ENCODE measurements at places on chromosomes 13 and 19.

DNA sequence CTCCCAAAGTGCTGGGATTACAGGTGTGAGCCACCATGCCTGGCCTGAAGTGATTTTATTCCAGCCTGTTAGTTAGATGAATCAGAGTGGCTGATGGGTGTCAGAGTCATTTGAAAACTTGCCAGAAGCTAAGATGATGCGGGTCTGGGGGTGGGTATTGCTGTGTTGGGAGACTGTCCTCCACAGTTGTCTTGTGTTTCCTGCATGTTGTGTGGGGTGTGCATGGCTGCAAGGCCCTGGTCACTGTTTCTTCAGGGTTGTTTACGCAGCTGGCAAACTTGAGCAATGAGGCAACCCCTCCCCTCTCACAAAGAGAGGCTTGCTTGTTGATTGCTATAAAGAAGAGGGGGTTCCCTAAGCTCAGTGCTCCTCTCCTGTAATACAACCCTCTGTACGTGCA, 71.8 kb downstream of the TRPM4 start:
- DNase-seq, result no peak

DNA sequence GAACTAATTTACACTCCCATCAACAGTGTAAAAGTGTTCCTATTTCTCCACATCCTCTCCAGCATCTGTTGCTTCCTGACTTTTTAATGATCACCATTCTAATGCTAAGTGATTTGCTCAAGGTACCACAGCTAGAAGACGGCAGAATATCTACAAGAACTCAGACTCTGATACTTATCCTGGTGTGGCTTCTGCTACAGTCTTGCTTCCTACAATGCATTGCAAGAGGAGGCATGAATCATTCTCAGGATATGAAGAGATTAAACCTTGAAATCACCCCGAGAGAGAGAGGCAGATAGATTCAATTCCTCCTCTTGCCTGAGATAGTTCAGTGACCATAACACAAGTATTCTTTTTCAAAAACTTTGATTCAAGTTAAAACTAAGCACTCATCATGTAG, 306.4 kb downstream of the TBC1D4 start:
- DNase-seq, result no peak

GRCh38 chr13:26202365-26202972, 19.6 kb downstream of the RNF6 start:
- no peak for DNase-seq

GRCh38 chr19:39139971-39140453, 14.4 kb downstream of the PAK4 start:
- DNase-seq, result no peak

GRCh38 chr19:14182476-14182875, 23.5 kb downstream of the ADGRL1 start:
- DNase-seq, result no peak

- DNase-seq, result no peak
Measured at GRCh38 chr19:8491574-8491973, 10.9 kb downstream of the PRAM1 start.

- no peak for DNase-seq
Measured at GRCh38 chr19:45793178-45793564, 526 bp upstream of the DMWD start.

DNA sequence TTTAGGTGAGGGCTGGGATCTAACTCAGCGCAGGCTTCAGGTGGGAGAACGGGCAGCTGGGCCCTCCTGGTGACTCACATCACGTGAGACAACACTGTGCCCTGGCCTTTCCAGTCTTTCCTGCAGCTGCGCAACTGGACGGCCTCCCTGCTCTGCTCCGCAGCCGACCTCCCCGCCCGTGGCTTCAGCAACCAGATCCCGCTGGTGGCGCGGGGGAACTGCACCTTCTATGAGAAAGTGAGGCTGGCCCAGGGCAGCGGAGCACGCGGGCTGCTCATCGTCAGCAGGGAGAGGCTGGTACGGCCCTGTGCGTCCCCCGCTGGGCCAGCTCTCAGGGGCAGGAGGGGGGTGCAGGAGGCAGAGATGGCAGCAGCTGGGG, 8.8 kb downstream of the SPPL2B start:
- DNase-seq, result no peak

GRCh38 chr13:61002686-61003085, 413.0 kb downstream of the PCDH20 start:
- DNase-seq, result no peak

DNA sequence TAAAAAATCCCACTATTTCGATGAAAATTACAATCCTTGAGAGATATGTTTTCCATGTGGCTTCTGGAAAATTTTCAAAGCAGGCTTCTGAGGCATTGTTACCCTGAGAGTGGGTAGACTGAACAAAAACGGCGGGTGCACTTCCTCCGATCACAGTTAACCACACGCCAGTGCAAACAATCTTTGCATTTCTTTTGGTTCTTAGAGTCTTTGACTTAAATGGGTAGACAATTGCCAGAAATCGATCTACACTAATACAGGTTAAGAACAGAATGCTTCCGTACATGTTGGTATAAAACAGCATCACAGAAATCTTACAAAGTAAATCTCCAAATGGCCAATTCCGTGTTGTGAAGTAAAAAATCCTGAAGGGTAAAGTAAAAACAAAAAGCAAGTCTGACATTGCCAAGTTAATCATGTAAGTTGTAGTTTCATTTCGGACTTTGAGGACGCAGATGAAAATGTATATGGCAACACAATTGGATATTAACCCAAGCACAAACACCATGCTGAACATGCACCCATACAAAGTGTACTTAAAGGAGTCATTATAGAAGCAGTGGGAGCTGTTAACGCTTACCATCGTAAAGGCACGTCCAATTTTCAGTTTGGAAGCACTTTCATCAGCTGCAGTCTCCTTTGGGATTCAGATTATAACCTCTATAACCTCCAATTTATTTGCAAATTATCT, 927 bp downstream of the LPAR6 start:
- DNase-seq, result peak; percentile 22

DNA sequence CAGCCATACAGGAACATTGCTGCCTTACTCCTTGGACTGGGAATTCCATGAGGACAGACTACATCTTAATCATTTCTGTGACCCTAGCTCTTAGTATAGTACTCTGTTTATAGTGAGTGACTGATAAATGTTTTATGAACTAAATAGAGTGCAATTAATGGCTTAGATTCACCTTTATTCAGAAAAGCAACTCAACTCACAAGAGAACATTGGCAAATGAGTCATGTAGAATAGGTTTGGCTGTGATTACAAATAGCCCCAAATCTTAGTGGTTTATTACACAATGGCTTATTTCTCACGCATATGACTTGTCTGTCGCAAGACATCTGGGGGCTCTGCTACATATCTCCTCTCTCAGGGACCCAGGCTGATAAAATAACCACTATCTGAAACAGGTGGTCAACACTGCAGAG, 121.6 kb upstream of the KL start:
- DNase-seq, result no peak

DNA sequence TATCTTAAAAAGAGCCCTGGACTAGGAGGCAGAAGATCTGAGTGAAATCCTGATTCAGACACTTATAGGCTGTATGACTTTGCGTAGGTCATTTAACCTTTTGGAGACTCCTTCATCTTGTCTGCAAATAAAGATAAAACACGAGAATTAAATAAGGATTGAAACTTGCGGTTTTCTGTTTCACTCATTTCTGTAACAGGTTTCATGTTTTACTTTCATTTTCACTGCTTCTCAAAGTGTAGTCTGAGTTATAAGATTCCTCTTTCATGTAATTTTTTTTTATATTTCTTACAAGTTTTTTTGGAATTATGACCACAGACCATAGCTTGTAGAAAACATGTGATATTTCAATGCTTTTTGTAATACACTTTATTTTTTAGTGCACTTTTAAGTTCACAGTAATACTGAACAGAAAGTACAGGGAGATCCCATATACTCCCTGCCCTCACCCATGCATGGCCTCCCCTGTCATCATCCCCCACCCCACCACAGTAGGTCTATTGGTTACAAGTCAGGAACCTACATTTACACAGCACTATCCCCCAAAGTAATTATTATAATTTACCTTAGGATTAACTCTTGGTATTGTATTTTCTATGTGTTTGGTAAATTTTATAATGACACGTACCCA, 174.6 kb downstream of the ITGBL1 start:
- peak; percentile 46 for DNase-seq

GRCh38 chr13:40143559-40143958, 488.1 kb downstream of the COG6 start:
- DNase-seq, result no peak

DNA sequence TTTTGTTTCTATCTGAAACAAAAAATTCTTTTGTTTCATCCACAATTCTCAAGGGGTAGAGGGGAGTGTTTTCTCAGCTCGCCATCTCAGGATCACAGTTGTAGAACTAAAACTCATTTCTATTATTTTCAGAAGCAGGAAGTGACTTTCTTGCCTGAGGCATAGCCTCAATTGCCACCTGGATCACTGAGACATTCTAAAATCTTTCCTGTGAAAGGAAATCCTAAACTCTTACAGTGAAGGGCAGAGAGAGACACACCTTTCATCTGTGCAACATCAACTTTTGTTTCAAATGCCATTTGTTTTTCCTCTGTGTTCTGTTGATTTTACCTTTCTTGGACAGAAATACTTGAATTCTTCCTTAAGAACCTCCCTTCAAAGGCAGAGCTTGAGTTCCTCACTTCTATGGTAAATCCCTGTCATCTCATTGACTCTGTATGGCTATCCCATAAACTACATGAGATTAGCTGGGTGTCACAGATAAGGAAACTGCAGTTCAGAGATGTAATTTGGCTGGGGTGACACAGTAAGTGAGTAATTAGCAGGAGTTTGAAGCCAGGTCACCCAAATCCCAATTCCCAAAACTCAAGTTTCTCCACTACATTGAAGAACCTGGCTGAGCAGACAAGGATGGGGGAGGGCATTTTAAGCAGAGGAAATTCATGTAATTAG, 224.4 kb upstream of the HTR2A start:
- DNase-seq, result no peak

- DNase-seq, result no peak
Measured at GRCh38 chr13:41420146-41420545, 37.2 kb upstream of the RGCC start.

DNA sequence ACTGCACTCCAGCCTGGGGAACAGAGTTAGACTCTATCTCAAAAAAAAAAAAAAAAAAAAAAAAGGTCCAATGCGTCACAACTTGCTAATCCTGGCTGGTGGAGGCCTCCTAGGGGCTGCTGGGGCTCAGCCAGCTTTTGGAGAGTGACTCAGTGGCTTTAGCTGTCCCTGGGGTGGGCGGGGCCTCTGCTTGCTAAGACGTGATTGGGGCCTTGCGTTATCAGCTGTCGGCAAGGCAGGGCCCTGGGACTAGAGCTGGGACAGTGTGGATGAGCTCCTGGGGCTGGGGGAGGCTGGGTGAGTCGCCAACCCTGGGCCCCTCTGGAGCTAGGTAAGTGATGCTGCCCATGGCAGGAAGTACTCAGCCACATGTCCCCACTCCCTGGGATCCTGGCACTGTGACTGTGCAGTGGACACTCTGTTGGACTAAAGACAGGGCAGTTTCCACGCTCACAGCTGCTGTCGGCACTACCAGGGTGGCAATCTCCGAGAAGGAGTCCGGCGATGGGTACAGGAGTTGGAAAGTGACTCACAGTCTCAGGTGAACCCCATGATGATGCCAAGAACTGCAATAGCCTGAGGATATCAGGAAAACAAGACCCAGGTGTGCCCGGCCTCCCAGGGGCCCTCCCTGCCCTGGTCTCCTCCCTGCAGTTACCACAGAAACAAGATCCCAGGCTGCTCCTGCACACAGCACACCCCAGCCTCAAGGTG, 32.2 kb downstream of the F2RL3 start:
- DNase-seq, result no peak

- DNase-seq, result no peak
Measured at GRCh38 chr13:82976499-82976898, 905.8 kb downstream of the SLITRK1 start.

GRCh38 chr13:50635504-50635903, 208.0 kb downstream of the DLEU7 start:
- DNase-seq, result no peak

- DNase-seq, result no peak
Measured at GRCh38 chr13:30789166-30789862, 54.0 kb downstream of the ALOX5AP start.

- DNase-seq, result no peak
Measured at GRCh38 chr13:27965740-27966640, 3.1 kb downstream of the CDX2 start.

- no peak for DNase-seq
Measured at GRCh38 chr13:34943436-34944273, 1.6 kb downstream of the NBEA start.

DNA sequence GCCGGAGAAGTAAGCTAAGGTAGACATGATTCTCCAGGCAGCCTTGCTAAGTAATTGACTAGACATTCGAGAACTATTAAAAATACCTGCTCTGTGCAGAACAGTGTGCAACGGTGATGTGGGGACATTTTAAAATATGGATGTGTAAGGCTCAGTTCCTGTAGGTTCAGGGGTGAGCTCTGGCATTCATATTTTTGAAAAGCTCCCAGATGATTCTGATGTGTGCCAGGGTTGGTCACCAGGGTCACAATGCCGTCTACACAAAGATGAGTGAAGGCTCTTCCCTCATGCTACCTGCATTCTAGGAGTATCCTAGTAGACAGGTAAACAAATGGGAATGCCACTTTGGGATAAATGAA, 702 bp upstream of the EPSTI1 start:
- DNase-seq, result no peak

- no peak for DNase-seq
Measured at GRCh38 chr19:13208672-13209483, 58.7 kb downstream of the IER2 start.

GRCh38 chr19:6198896-6199239, 63.4 kb downstream of the ACSBG2 start:
- no peak for DNase-seq

GRCh38 chr13:22210134-22210930, 539.5 kb downstream of the FGF9 start:
- DNase-seq, result no peak

GRCh38 chr13:35964863-35965180, 166.4 kb downstream of the DCLK1 start:
- no peak for DNase-seq

DNA sequence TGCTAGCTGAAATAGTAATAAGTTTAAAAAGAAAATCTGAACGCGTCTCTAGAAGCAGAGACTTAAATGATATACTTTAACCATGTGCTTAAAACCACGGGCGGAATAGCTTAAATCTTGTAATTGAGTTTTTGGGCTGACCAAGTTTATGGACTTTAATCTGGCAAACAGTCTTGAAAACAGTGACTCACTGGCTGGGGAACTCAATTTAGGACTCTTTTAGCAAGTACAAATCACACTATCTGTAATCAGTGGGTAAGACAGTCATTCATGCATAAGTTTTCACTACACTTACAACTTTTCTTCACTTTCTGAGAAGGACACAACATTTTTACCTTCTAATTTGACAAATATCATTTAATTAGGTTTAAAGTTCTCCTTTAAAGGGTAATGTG, 26.8 kb downstream of the ZNF627 start:
- DNase-seq, result no peak

DNA sequence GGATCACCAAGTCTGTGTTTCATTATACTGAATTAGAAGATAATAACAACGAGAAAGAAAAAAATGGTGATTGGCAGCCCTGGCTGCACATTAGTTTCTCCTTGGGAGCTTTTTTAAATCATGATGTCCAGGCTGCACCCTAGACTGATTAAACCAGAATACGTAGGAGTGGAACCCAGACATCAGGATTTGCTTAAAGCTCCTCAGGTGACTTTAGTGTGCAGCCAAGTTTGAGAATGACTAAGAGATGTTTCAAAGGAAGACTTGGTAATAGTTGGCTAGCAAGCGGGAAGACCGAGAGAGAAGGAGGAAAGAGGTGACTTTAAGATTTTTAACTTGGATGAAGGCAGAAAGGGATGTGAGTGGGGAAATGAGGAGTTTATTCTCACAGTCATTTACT, 71.4 kb upstream of the SERP2 start:
- no peak for DNase-seq
